ENCODE measurements at places on chromosomes 3 and 15.

- DNase-seq, result no peak
Measured at GRCh38 chr3:70603103-70603502, 290.7 kb upstream of the MDFIC2 start.

DNA sequence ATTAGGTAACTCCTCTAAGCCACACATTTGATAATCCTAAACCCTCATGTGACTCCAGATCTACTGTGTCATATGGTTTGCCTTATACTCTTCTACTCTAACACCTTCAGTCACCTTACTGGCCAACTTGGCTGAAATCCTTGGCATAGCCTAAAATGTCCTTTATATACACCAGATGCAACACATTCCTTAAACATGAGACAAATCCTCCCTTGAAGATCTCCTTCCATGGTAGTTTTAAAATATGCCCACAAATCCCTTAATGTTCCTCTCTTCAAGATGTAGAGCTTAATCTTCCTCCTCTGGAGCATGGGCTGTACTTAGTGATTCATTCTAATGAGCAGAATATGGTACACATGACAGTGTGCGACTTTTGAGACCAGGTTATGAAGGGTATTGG, 238.9 kb downstream of the SUCLG2 start:
- DNase-seq, result no peak

DNA sequence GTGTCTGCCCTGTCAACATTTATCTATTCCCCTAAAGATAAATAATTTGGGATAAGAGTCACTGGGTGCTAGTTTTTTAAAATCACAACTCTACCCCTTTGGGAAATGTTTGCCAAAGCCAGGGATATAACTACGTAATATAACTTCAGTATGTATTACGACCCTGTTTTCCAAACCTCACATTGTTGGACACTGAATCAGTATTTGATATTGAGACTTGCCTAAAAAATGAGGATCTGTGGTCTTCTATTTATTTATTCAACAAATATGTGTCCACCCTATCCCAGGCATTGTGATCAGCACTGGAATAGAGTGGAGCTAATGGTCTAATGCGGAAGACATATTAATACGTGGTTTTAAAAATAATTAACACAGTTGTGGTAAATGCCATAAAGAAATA, 4.5 kb upstream of the MGA start:
- DNase-seq, result peak; percentile 13

DNA sequence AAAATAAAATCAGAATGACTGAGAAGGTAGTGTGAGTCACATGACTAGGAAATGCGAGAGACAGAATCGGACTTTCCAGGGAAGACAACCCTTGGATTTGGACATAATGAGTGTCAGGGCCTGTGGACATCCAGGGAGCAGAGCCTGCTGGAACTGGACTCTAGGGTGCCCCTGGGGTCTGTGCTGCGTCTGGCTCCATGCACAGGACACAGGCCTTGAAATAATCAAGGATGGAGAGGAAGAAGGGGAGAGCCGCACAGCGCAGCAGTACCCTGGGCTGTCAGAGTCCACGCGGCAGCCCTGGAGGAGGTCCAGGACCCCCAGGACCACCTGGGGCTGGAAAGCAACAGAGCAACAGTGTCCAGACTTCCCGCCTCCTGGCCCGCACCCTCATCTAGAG, 173.7 kb downstream of the PDE8A start:
- no peak for DNase-seq

DNA sequence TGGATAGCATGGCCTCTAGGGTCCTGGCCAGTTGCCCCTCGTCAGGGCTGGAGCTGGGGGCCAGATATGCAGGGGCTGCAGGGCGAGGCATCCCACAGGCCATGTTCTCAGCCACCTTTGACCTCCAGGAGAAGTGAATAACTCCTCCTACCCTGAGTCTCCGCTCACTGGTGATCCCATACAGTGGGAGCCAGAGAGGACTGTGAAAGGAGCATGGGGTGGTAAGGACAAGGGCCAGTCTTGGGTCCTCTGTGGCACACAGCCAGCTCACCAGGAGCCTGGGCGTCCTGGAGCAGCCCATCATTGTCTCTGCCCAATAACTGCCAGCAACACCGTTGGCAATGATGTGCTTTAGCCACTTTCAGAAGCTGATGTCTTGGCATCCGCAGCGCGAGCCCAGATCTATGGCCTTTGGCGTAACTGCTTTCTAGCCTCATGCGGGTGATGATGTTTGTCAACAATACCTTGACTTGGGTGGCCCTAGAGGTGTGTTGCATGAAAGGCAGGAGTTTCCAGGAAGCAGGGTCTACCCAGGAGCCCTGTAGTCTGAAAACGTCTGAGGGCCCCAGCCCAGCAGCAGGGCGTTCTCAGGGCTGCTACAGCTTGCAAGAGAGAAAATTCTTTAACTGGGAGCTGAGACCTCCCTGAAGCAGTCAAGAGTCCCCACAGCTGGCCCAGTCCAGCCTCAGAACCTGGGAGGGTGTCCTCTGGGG, 61.1 kb upstream of the IQSEC1 start:
- no peak for DNase-seq
